ENCODE measurements at places on chromosomes 2 and 18.

DNA sequence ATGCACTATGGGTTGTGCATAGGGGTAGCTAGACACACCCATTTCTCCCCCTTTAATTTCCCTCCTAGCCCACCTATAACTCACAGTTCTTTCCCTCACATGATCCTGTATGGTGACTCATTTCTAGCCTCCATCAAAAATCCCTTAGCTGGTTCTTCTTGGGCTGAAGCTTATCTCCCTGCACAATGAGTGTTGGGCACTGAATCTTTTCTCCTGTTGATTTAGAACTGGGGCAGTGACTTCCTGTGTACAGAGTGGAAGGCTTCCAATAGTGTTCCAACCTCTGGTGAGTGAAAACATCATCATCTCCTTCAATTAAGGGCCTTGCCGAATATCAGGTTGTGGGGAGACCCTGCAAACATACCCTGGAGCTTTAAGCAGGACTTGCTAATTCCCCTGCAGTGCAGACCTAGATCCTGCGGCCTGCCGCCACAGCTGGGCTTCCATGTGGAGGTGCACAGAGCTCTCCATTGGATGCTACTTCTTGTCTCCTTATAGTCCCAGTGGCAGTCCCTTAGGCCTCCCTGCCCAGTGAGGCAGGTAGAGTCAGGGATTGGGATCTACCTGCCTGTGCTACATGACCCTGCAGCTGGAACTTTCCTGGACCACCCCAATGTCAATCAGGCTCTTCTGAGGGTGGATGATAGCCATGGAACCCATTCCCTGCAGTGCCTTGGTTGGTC is 121.8 kb downstream of the PLB1 start:
- no peak for DNase-seq

- no peak for DNase-seq
These were observed 46.0 kb downstream of the LAMA1 start for GRCh38 chr18:7071600-7071999.

GRCh38 chr2:26043862-26044696 is 10.2 kb downstream of the RAB10 start:
- peak; percentile 14 for DNase-seq

- no peak for DNase-seq
These were observed 35.9 kb downstream of the TMEM18 start for GRCh38 chr2:641164-641871.

DNA sequence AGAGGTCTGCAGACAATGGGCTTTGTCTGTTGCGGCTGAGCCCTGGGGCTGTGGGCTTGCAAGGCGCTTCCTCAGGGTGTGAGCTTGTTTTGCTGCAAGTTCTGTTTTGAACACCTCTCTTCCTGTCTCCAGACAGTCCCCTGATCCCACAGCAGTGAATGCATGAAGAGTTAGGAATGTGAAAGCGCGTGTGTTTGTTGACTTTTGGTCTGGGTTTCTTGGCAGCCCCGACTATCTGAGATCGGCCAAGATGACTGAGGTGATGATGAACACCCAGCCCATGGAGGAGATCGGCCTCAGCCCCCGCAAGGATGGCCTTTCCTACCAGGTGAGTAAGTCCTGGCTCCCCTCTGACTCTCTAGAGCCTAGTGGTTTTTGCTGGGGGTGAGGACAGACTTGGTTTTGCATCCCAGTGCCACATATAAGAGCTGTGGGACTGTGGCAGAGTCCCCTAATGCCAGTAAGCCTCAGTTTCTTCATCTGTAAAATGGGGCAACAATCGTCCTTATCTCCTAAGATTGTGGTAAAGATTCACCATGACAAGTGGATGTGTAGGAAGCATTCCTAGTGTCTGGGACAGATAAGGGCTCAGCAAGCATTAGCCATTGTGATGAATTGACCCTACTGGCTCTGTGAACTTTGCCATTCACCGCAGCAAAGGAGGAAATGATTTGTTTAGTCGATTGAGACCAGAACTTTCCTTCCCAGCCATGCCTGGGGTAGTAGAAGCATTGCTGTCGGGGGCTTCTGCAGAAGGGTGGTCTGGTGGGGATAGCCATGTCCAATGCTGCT is 3.0 kb downstream of the LBH start:
- peak; percentile 34 for DNase-seq

- no peak for DNase-seq
These were observed 95.1 kb downstream of the MTCL1 start for GRCh38 chr18:8800445-8800844.

GRCh38 chr2:96498021-96498431 is 7.1 kb downstream of the NEURL3 start:
- no peak for DNase-seq

DNA sequence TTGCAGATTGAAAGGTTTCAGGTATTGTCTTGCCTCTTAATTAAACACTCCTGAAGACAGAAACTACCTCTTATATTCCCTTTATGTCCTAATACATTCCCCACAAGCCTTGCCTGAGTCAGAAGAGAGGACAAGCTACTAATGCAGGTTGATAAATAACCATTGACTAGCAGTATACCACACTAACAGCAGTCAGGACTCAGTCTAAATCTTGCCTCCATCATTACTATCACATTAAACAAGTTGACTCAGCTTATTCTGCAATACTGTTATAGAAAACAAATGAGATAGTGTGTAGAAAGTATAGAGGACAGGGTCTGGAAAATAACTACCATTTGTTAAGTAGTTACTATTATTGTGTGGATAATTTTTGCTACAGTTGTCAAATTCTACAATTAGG is 63.8 kb downstream of the TTC21B start:
- no peak for DNase-seq

- DNase-seq: no peak
These were observed 97.9 kb upstream of the RIOK3 start for GRCh38 chr18:23355206-23355605.

DNA sequence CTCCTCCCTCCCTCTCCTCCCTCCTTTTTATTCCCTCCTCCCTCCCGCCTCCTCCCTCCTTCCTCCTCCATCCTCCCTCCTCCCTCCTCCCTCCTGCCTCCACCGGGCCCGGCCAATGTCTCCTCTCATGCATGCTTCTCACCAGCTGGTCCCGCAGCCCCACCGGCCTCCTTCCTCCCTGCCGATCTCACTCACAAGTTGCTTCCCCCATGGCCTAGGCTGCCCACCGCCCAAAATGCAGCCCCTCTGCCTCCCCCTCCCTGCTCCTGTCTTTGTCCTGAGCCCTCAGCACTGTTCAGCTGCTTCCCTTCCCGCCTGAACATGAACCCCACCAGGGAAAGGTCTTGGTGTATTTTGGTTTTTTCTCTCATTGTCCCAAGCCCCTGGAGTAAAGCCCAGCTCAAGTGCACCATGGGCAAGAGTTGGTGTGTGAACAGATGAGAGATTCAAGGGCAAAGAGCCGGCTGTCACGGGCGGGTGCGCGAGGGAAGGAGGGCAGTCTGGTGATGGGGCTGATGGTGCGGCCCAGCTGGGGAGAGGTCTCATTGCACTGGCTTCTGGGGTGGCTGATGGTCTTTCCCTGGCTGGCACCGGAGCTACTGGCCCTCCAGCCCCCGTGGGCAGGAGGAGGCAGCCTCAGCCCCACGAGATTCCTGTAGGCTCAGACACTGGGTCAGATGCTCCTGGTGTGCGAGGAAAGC is 117.6 kb downstream of the TWIST2 start:
- DNase-seq: no peak

GRCh38 chr18:48991676-48992075 is 40.9 kb upstream of the SMAD7 start:
- DNase-seq: no peak

- no peak for DNase-seq
These were observed 14.9 kb upstream of the ITPRID2 start for GRCh38 chr2:181876614-181877063.

GRCh38 chr18:62335494-62335893 is 10.4 kb downstream of the TNFRSF11A start:
- no peak for DNase-seq

- DNase-seq: no peak
These were observed 549.9 kb upstream of the FSIP2 start for GRCh38 chr2:185188656-185189055.

GRCh38 chr2:165889158-165889557 is 64.4 kb downstream of the TTC21B start:
- DNase-seq: no peak

GRCh38 chr2:106094131-106094841 is 99.8 kb downstream of the UXS1 start:
- peak; percentile 83 for DNase-seq

GRCh38 chr2:226903179-226903578 is 67.3 kb downstream of the RHBDD1 start:
- no peak for DNase-seq
